ENCODE measurements at places on chromosomes 12 and 14.

- DNase-seq = no peak
These were observed 118.9 kb upstream of the SFSWAP start for GRCh38 chr12:131591714-131592709.

DNA sequence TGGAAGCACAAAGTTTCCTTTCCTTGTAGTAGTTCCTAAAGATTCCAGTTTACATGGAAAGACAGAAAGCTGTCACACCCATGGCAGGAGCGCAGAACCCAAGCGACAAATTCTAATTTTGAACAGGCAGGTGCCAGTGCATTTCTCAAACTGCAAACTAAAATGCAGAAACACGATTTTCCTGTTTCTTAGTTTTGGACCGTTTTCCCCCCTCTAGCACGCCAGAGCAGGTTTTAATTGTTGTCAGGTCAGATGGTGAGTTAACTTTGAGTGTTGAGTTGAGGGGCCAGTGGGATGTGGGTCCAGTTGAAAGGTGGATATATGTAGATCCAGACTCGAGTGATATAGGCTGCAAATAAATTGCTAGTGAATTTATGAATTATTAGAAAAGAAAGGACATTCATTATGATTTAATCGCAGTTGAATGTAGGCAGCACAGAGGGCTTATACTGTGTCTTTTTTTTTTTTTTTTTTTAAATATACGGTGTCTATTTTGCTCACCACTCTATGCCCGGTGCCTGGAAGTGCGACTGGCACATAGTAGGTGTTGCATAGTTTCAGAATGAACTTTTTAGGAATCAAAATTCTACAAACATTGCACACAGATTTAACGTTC, 909 bp upstream of the ETFBKMT start:
- no peak for DNase-seq

DNA sequence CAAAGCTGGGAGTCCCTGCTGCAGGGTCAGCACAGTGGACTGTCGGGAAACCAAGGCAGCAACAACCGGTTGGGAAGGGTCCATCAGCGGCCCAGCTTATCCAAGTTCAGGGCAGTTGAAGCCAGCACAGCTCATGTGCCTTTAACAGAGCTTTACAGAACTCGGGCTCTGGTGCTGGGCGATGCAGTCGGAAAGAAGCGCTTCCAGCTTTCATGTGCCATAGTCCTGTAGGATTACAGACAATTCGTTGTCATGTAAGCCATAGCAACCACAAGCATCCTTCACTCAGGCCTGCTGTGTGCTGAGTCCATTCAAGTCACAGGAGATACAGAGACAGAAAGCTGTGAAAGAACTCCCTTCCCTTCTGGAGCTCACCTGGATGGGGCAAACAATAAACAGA, 3.5 kb upstream of the FAM181A start:
- peak; percentile 82 for DNase-seq

- peak; percentile 48 for DNase-seq
These were observed 19.8 kb upstream of the MAP1LC3B2 start for GRCh38 chr12:116539361-116539771.

DNA sequence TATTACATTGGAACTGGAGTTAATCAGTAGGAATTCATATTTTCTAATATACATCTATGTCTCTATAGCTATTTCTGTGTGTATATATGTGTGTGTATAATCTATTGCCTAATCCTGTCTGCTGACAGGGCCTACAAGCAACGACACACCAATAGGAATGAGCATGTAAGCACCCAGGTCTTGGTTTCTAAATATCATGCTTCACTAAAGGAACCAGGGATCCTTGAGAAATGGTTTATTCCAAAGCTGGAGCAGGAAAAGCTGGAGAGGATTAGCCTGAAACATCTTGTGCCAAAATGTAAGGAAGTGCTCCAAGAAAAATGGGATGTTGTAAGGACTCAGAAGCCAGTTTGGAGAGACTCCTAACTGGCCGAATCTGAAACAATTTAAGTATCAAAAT, 29.3 kb upstream of the LGALS3 start:
- DNase-seq = no peak

DNA sequence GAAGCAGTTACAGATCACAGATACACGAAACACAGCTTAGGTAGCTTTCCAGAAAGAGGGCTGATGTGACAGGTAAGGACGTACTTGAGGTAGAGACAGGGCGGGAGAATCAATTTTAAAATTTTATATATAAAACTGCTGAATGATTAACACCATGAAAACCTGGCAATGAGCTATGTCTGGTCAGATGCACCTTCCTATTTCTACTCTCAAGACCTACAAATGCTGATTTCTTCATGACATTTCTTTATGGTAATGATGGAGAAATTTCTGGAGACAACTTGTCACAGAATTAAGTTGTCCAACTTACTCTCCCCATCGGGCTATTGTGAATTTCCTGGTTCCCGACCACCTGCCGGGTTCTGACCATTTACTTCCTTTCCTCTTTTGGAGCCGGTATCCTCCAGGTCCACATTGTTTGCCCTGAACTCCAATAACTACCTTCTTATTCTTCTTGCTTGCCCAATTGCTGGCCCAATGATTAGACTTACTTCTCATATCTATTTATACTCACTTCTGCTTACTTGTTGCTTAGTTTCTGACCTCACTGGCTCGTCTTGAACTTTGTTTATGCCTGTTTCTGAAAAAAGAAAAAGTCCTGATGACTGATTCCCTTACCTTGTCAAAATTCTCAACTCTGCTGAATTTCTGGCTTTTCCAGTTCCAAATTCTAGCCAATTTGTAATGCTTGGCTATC, 12.8 kb upstream of the ATP2B1 start:
- DNase-seq = no peak

DNA sequence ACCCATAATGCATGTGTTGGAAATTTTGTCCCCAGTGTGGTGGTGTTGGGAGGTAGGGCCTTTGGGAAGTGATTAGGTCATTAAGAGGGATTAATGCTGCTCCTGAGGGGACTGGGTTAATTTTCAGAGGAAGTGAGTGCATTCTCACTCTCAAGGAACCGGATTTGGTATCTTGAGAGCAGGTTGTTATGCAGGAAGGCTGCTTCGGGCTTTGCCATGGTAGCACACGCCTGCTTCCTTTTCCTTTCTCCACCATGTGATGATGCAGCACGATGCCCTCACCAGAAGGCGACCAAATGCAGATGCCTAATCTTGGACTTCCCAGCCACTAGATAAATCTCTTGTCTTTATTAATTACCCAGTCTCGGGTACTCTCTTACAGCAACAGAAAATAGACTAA, 257.1 kb downstream of the SSPN start:
- DNase-seq = no peak

DNA sequence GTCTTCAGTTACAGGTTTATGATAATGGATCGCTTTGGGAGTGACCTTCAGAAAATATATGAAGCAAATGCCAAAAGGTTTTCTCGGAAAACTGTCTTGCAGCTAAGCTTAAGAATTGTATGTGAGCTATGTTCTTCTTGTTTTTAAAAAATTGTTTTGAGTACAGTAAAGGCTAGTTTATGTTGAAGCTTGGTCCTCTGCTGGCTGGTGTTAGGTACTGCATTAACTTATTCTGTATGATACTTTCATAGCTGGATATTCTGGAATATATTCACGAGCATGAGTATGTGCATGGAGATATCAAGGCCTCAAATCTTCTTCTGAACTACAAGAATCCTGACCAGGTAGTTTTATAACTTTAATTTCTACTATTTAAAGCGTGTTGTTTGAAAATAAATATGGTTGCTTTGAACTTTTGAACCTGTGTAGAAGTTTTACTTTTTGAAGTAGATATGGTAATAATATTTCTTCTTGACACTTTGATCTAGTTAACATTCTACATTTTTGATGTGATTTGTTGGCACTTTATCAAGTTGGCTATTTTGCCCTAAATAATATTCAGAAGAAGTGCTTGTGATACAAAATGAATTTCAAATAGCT, 55.7 kb downstream of the VRK1 start:
- peak; percentile 4 for DNase-seq

GRCh38 chr12:88141425-88141773, 489 bp downstream of the CEP290 start:
- no peak for DNase-seq

Measured in NCI-H345 (cell line).